Ovary (tissue), 10 donors: ENCODE measurements at places on chromosomes 11 and 22. TPM values are rescaled to one million over a fixed set of nuclear protein-coding genes. Genes with fewer than 3 reads are reported as not detected.

Gene PGA5
- total RNA-seq = not detected

Gene DSCAML1
- 2.3 TPM for total RNA-seq

Gene C22orf42
- not detected for total RNA-seq

Gene LMNTD2
- 7.6 TPM for total RNA-seq

Gene CCDC88B
- total RNA-seq = 3.5 TPM

Gene HINFP
- 23.3 TPM for total RNA-seq

Gene TMPRSS13
- total RNA-seq = 0.24 TPM

Gene TECTA
- total RNA-seq = 1.3 TPM

Gene PHETA2
- 3.4 TPM for total RNA-seq

Gene PDE2A
- 11.4 TPM for total RNA-seq

Gene C22orf23
- 1.5 TPM for total RNA-seq

Gene CARD18
- total RNA-seq = not detected

Gene OVCH2
- not detected for total RNA-seq

Gene PATE4
- total RNA-seq = not detected

Gene ZNF214
- 6.2 TPM for total RNA-seq

Gene IL17REL
- total RNA-seq = not detected

Gene DGCR6L
- 40.8 TPM for total RNA-seq

Gene CREB3L1
- total RNA-seq = 5.2 TPM

Gene OSM
- total RNA-seq = 4.5 TPM

Gene CD3D
- total RNA-seq = not detected

Gene SULT4A1
- total RNA-seq = 0.36 TPM

Gene GDPD4
- not detected for total RNA-seq

Gene SLC22A25
- not detected for total RNA-seq

Gene MCHR1
- 1.4 TPM for total RNA-seq

Gene PDGFD
- total RNA-seq = 87.6 TPM

Gene POU2AF1
- 1.2 TPM for total RNA-seq

Gene PTPN5
- total RNA-seq = 0.46 TPM

Gene TANGO2
- total RNA-seq = 13.3 TPM

Gene MMP1
- not detected for total RNA-seq
